ENCODE measurements at places on chromosomes 13 and 19. TPM values are rescaled to one million over a fixed set of nuclear protein-coding genes. Genes with fewer than 3 reads are reported as not detected.

- no peak for DNase-seq
Measured at GRCh38 chr13:34369931-34370330, 552.0 kb downstream of the RFC3 start.

DNA sequence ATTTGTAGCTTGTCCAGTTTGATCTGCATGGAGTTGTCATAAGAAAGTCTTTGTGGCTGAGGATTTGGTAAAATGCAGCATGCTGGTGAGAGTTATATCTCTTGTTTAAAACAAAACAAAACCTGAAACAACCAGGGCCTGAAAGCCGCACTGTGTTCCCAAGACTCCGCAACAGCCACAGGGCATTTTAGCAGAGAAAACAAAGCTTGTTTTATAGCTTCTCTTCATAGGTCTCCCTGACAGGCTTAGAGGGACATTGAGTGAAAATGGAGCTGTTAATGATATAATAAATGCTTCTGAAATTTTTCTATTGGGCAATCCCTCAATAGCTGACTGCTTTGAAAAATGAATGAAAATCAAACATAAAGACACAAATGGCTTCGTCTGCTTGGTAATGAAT is 148.7 kb upstream of the RNF113B start:
- no peak for DNase-seq

DNA sequence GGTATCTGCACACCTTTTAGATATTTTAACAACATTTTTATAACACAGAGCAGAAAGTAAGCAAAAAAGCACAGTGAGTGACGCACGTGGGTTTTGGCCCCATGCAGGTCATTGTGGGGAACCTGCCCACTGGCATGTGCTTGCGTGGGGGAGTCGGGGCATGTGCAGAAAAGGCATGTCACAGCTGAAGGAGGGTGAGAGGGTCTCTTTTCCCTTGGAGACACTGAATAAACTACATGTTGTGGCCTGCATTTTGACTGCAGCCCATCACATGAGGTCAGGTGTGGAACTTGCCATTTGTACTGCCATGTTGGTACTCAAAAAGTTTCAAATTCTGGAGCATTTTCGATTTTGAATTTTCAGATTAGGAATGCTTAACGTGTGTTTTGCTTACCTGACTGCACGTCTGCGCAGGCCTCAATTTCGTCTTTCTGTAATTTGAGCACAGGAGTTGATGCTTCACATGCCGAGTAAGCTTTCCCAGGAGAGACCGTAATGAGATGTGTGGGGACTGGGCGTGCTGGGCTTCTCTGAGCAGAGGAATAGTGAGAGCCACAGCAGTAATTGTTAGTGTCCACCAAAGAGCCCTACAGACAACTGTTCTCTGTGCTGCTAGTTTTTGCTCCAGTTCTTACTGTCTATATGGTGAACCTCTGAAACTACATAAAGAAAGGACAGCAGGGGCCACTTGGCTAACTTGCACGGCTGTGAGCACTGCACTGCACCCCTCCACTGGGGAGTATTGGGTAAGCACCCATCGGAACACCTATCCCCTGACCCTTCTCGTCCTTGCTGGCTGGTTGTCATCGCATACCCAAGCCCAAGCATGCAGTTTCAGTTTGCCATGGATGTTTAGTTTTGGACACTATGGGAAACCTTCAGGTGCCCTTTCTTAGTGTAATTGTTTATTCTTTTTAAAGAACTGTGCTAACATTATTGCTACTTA is 72.9 kb upstream of the GPR183 start:
- DNase-seq: peak; percentile 9

Gene NFIC
- 236 TPM for total RNA-seq

Gene ELOF1
- total RNA-seq: 31.5 TPM

- DNase-seq: no peak
Measured at GRCh38 chr19:39252458-39252857, 3.8 kb upstream of the IFNL4 start.

Gene ZNRF4
- total RNA-seq: not detected

- no peak for DNase-seq
Measured at GRCh38 chr13:111036665-111037064, 78.4 kb upstream of the ARHGEF7 start.

Gene KLK13
- 9.6 TPM for total RNA-seq

GRCh38 chr19:51368366-51369282 is at the start of gene CLDND2:
Gene CLDND2, minus strand, starts transcription at chr19:51369003. Its CDS starts 426 bp downstream, at chr19:51368577.
- DNase-seq: no peak

DNA sequence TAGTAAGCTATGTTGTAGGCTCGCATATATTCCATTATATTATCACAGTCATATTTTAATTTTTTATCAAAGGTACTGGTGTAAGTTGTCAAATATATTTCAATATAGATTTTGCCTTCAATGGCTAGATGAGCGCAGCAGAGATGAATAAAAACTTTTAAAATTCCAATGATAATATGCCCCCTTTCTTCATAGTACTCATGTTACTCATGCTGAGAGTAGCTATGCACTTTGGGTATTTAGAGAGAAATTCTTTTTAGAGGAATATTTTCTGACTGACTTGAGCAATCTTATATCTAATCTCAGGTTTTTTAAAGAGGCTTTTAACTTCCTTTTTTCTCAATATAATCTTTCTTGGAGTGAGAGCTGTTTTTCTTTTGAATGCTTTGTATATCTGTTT is 11.4 kb downstream of the ZNF254 start:
- DNase-seq: no peak

GRCh38 chr13:23986619-23987018 is 89.3 kb upstream of the C1QTNF9B start:
- DNase-seq: no peak

Gene LIM2
- total RNA-seq: not detected

GRCh38 chr13:111595276-111595675 is 274.8 kb downstream of the TEX29 start:
- DNase-seq: no peak

Gene ZNF729
- not detected for total RNA-seq

DNA sequence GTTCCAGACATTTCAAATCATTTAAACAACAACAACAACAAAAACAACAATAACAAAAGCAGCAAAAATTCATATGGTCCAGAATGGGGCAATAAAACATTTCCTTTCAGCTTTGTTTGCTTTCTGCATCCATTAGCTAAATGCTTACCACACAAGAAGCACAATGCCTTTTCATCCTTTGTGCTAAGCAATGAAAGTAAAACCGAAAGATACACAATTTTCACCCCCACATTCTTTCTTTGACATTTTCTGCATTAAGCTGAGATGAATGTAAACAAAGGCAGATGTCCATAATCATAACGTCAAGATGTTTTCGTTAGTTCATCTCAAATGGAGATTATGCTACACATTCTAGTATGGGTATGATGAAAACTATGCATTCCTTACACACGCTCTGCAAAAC is 568.5 kb downstream of the SLITRK6 start:
- DNase-seq: no peak

- no peak for DNase-seq
Measured at GRCh38 chr19:40921005-40921897, 39.2 kb upstream of the CYP2A7 start.

Gene MBD3L3
- not detected for total RNA-seq

DNA sequence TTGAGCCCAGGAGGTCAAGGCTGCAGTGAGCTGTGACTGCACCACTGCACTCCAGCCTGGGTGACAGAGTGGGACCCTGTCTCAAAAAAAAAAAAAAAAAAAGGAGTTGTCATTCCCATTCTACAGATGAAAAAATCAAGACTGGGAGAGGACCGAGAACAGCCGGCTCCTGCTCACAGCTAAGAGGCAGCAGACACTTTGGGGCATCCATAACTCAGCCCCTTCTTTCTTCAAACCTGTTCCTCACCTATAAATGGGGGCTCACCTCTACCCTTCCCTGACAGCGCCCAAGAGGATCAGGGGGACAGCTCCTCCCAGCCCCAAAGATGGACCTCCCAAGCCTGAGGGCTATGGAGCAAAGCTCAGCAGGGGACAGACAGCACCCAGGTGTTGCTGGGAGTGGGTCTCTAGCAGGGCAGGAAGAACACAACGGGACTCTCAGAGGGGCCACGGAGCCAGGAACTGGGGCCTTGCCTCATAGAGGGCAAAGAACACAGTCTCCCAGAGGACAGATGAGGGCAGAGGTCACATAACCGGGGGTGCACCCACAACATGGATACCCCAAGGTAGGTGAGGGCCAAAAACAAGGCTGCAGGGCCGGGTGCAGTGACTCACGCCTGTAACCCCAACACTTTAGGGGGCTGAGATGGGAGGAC is 3.4 kb upstream of the KLF16 start:
- DNase-seq: no peak

Gene ZSCAN18
- 49.4 TPM for total RNA-seq

DNA sequence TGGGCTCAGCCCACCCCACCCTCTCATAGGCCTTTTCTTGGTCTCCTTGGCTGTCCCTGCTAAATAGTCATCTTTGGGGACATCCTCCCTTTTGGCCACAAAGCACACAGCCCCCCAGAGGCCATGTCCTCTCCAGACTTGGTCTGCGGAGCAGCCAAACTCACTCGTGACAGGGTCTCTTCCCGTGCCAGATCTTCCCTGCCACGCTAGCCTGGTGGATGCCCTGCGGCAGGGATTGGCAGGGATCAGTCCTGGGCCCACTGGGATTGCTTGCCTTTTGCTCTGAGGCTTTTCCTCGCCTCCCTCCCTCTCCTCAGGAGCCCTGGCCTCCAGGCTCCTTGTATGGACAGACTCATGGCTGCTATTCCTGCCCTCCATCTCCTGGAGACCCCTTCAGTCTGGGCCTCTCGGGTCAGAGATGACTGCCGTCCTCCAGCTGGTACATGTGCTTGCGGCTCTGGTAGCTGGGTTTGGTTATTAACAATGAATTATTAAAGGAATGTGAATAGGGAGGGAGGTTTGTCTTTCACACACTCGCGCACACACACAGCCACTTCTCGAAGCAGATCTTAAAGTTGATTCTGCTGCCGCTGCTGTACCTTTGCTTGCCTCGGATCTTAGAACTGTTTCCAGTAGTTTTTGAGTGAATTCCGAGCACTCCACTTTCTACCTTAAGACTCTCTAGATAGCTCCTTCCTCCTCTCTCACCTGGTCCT is 45.1 kb downstream of the NFIX start:
- DNase-seq: no peak

- peak; percentile 24 for DNase-seq
Measured at GRCh38 chr13:74825152-74825937, 656.6 kb downstream of the TBC1D4 start.

DNA sequence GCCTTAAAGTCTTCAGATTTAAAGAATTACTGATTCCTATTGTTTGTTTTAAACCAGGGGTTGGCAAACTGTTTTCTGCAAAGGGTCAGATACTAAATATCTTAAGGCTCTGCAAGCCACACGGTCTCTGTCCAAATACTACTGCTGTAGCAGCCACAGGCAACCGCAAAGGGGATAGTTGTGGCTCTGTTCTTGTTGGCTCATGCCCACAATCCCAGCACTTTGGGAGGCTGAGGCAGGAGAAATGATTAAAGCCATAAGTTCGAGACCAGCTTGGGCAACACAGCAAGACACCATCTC is 22.4 kb downstream of the RANBP3 start:
- no peak for DNase-seq

Gene PRKCG
- total RNA-seq: not detected

Gene SERTAD1
- total RNA-seq: 25.9 TPM

DNA sequence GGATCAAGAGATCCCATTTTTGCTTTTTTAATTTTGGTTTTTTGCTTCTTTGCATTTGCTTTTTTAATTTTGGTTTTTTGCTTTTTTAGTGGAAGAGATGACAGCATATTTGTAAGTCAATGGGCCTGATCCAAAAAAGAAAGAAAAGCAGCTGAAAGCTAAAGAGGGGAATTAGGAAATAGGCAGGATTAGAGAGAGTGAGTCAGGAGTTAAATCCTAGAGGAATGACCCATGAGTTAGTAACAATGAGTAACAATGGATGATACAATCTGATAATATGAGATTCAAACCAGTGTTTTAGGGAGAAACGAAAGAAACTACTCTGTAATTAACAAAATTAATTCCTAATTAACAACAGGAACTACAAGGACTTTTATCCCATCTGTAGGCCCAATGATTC is 111.2 kb upstream of the SGCG start:
- DNase-seq: no peak

Gene WDR88
- total RNA-seq: not detected

All from lower leg skin (tissue), 4 donors.